ENCODE measurements at places on chromosomes 3 and 15.

DNA sequence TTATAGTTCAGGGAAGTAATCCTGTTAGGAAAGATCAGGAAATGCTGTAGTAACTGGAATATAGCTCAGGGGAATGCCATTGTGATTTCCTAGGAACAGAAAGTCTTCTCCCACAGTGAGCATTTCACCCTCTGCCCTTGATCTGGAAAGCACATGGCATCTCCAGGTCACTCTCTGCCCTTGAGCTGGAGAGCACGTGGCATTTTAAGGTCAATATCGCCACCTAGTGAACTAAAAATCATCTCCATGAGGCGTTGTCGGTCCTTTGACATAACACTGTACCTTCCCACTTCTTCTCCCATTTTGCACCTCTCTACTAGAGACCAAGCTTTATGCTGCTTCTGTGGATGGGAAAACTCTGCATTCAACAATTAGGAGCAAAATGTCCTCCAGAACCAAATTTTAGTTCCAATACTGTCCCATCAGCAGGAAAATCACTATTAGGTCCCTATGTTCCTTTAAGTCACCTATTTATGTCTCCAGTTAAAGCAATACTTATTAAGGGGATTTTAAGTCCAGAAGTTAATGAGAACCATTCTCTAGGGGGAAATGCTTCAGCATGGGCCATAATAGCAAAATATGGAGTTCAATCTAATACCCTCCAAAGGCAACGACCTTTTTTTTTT is 54.7 kb upstream of the GK5 start:
- peak; percentile 1 for DNase-seq

GRCh38 chr15:31307270-31308184 is 19.1 kb upstream of the KLF13 start:
- DNase-seq, result no peak

GRCh38 chr3:106261915-106262683 is 393.3 kb upstream of the CBLB start:
- DNase-seq, result no peak

DNA sequence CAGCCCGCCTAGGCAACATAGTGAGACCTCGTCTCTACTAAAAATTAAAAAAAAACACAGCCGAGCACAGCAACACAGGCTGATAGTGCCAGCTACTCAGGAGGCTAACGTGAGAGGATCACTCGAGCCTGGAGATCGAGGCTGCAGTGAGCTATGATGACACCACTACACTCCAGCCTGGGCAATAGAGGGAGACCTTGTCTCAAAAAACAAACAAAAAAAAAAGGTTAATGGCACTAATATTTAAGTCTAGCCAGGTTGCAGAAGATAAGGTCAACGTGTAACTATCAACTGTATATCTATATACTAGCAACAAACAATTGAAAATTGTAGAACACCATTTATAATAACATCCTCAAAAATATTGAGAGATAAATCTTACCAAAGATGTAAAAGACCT is 75.1 kb downstream of the MYO9A start:
- DNase-seq, result no peak

- DNase-seq, result no peak
These were observed 29.7 kb downstream of the VGLL4 start for GRCh38 chr3:11613851-11614487.

GRCh38 chr15:84033793-84034553 is 201.6 kb upstream of the GOLGA6L4 start:
- no peak for DNase-seq

DNA sequence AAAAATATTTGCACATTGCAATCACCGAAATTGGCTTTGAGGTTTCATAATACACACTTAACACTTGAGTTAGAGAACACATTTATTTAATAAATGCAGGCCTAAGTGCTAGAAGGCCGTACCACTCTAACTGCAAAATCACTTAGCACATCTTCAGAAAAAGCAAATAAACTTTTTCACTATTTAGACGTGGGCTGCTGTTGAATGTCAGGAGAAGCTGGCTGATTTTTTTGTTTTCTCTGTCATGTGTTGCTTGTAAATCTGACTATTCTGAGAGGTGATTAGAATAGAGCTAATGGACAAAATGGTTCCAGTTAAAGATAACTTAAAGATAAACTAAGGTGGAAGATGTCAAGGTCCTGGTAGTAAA is 265.1 kb downstream of the FOXP1 start:
- DNase-seq, result no peak

All from CD4-positive, alpha-beta T cell (primary cell).